Posterior cingulate gyrus (tissue), 11 donors: ENCODE measurements at places on chromosomes 2 and 18.

DNA sequence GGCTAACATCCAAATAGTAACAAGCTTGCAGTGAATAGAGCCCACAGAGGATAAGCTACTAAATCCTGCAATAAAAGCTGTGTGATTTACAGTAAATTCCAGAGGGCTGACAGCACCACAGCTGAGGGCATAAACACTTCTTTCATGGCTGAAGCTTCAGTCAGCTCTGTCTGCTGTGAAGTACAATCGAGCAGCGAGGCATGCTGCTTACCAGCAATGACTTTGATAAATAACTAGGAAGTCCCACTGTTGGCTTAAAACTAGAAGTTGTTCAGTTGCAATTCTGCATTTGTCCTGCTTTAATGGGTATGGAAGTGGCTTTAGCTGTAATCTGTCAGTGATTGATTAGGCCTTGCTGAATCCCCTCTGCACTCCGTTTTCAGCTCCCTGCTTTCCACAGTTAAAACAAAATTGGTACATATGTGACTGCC, 65.2 kb upstream of the FIGN start:
- no peak for DNase-seq

DNA sequence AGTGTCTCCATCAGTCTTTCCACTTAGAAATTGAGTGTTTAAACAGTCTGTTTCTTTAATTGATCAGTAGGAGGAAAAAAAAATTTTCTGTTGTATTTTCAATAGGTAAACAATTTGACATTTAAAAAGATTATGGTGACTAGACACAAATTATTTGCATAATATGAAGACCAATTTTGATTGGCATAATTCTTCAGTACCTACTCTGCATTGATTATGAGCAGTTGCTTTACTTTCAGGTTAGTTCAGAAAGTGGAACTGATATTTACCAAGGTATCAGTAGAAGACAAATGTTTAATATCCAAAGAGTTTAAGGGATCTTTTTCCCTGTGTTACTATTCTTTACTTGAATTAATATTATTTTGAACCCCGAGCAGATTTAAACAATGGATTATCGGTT, 2.6 kb downstream of the ADAM23 start:
- DNase-seq, result no peak

- no peak for DNase-seq
Measured at GRCh38 chr2:73897240-73897583, 4.4 kb downstream of the ACTG2 start.

DNA sequence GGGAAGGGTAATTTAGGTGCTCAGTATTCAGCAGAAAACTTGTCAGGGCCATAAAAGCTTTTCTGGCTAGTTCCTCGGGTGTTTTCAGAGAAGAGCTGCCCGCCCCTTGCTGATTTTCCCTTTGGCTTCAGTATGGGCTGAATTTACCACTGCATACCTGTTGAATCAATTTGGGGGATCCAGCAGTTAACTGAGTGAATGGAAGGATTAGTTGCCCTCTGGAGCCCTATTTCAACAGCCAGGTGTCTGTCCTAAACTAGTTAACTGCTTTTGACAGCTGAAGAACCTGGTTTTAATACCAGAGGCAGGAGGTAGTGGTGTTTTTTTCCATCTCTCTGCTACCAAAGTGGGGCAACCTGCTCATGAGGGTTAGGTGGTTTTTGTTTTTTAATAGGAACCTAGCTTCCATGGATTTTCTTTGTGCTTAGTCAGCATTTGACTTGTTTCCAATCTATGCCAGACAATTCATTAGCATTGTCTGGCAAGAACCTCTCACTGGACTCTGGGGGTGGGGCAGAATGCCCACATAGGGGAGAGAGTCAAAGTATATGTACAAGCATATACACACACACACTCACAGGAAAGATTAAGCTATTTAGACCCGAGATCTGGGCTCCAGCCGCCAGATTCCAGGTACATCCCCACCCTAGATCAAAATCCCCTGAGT, 166.5 kb upstream of the SIX3 start:
- no peak for DNase-seq

DNA sequence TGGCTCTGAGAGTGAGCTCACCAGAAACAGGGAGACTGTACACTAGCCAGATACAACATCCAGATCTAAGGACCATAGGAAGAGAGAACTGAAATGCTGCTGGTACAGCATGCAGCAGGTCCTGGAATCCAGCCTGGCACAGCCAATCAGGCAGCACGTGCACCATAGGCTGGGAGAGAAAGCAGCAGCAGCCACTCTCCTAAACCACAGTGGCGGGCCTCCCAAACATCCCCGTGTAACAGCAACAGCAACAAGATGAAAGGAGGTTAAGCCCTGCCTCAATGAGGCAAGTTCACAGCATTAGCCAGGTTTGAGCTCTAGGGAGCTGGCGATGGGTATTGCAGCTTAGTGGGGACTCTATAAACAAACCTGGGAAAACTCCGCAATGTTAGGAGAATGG, 192.0 kb downstream of the EPHA4 start:
- no peak for DNase-seq

- DNase-seq, result no peak
Measured at GRCh38 chr2:64832936-64833335, 156.3 kb upstream of the SLC1A4 start.
